ENCODE measurements at places on chromosomes 2 and 18.

- no peak for DNase-seq
Measured at GRCh38 chr2:119419065-119419464, 12.6 kb upstream of the TMEM37 start.

- DNase-seq: no peak
Measured at GRCh38 chr18:24378598-24378997, 19.0 kb downstream of the OSBPL1A start.

DNA sequence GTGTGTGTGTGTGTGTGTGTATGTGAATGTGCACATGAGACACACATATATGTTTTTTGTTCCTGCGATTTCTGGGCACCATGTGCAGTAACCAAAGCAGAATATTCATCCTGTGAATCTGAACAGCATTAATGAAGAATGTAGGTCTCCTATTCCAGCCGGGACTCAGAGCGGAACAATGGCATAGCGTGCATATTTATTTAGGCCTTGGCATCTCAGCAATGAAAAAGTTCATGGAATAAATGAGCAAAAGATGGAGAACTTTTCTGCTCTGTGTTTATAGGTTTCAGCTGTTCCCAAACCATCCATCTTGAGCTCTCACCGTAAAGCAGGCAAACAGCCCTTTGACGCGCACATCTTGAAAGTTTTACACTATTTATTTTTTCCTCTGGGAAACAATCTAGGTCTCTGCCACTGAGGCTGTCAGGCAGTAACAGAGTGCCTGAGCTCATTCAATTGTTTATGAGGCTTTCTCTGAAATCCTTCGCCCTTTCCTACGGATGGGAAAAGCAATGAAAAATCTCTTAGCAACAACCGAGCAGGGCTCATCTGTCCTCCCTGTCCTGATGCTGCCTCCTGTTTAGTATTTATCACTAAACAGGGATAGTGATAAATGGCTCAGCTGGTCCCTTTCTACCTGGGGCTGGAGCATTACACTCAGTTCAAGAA lies 146.2 kb upstream of the MSH6 start:
- DNase-seq: no peak

DNA sequence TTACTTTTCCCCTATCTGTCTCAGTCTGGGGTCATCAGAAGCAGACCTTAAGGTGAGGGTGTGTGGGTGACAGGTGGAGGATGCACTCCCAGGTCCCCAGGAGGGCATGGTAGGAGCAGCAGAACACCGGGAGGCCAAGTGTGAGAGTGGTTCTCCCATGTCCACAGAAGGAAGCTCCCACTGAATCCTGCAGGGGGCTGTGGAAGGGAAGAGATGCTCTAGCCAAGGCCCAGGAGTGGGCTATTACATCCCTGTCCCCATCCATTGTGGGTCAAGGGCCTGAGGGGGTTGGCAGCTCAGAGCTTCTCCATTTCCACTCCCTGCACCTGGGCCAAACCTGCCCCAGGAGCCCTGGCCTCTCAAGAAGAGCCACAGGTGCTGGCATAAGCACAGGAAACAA lies 86.4 kb upstream of the KCNE4 start:
- no peak for DNase-seq

DNA sequence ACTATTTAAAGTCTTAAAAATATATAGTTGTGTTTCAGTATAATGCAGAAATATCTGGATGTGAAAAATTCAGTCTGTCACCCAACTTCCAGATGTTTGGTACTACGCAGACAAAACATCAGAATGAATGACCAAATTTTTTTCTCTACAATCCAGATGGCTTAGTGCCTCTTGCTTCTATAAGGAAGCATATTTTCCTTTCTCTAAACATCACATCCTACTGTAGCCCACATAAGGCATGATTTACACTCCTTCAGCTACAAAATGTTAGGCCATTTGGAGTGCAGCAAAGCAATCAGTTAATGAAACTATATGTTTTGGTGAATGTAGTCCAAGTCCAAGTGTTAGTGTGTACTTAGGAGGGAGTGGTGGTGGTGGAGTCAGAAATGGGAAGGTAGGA lies 162.9 kb upstream of the SIX2 start:
- no peak for DNase-seq

DNA sequence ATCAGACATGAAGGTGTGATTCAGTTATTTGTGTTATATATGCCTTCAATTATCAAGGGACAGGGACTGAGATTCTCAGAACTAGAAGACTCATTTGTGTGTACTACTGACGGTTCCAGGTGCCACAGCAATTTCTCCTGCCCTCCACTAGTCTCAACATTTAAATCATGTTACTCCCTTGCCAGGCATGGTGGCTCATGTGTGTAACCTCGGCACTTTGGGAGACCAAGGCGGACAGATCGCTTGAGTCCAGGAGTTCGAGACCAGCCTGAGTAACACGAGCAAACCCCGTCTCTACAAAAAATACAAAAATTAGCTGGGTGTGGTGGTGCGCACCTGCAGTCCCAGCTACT lies 1.1 kb downstream of the CNDP2 start:
- no peak for DNase-seq

GRCh38 chr18:40108596-40108995 lies 1846.4 kb upstream of the PIK3C3 start:
- DNase-seq: no peak

GRCh38 chr2:227370092-227370491 lies 9.0 kb downstream of the TM4SF20 start:
- DNase-seq: no peak

DNA sequence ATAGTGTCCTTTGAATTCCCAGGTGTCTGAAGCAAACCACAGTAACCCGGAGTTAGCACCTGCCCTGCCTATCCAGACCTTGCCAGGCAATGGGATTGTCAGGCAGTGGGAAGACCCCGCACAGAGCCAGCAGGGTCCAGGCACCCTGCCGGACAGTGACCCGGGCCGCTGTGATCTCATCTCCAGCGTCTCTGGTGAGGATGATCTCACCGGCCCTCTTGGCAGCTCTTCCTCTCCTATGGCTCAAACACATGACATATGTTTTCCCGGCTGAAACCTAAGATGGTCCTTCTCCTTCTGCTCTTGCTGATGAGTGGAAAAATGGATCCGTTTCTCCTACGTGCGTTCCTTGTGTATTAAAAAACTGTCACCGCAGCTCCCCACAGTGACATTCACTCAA lies 75.1 kb downstream of the ACOXL start:
- no peak for DNase-seq

DNA sequence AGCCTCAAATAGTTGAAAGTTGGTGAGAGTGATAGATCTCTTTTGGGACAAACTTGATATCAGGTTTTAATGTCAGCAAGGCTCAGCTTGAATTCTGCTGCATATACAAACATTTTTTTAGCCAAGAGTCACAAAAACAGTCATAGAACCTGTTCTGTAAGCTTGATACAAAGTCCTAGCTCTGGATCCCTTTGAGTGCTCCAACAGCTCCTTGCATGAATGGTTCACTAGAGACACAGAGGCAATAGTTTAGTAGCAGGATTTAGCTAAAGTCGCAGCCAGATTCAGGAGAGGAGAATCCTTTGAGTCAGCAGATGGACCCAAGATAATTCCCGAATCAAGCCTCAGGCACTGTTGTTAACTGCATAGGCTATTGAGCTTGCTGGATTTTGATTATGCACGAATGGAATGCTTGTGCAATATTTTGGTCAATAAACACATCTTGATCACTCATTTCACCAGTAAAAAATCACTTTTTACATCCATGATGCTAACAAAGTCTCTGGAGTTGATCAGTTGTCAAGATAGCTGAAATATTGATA lies 148.6 kb downstream of the KLHL14 start:
- DNase-seq: no peak

- no peak for DNase-seq
Measured at GRCh38 chr18:49865401-49865800, 52.1 kb upstream of the ACAA2 start.

DNA sequence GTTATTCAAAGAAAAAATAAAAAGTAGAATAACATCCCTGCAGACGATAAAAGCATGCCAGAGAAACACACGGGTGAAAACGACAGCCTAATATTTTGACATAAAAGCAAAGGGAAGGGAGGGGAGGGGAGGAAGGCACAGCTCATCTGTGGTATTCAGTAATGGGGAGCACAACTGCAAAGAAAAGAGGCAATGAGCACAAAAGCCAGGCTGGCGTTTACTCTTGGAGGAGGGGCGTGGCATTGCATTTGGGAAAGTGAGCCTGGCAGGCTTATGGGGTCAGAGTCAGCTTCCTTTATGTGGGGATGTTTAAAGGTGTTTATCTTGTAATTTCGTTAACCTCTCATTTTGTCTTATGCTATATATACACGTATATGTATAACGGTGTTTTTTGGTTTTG lies 53.2 kb downstream of the STEAP3 start:
- no peak for DNase-seq

GRCh38 chr2:235378944-235379343 lies 114.9 kb upstream of the AGAP1 start:
- no peak for DNase-seq

DNA sequence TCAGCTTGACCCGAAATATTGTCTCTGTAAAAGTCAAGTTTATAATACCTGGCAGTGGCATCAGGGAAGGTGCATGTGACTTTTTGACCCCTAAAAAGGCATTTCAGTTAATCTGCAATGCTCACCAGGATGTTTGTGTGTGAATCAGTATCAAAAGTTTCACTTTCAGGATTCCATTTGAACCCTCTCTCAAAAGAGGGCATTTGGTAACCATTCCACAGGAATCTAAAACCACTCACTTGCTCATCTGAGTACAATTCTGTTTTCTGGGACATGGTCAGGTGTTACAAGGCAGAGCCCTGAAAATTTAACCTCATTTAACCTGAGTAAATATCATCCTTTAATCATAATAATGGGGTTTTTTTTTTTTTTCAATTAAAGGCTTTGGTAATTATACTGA lies 77.9 kb upstream of the KLF7 start:
- DNase-seq: no peak

- DNase-seq: no peak
Measured at GRCh38 chr2:8569332-8569930, 112.4 kb upstream of the ID2 start.

- DNase-seq: no peak
Measured at GRCh38 chr2:174856447-174856846, 92.2 kb upstream of the CHRNA1 start.

GRCh38 chr2:205702576-205702975 lies 20.3 kb downstream of the NRP2 start:
- no peak for DNase-seq

GRCh38 chr2:1947316-1947715 lies 203.0 kb upstream of the PXDN start:
- no peak for DNase-seq

DNA sequence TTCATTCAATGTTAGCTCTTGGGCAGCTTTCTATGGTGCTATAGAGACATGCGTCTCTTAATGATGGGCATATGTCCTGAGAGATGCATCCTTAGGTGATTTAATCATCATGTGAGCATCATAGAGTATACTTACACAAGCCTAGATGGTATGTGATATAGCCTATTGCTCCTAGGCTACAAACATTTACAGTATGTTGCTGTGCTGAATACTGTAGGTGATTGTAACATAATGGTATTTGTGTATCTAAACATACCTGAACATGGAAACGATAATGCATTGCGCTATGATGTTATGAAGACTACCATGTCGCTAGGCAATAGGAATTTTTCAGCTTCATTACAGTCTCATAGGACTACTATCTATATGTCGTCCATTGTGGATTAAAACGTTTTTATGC lies 89.4 kb downstream of the ARHGAP15 start:
- DNase-seq: no peak

GRCh38 chr2:43169099-43169945 lies 57.1 kb downstream of the ZFP36L2 start:
- DNase-seq: no peak

DNA sequence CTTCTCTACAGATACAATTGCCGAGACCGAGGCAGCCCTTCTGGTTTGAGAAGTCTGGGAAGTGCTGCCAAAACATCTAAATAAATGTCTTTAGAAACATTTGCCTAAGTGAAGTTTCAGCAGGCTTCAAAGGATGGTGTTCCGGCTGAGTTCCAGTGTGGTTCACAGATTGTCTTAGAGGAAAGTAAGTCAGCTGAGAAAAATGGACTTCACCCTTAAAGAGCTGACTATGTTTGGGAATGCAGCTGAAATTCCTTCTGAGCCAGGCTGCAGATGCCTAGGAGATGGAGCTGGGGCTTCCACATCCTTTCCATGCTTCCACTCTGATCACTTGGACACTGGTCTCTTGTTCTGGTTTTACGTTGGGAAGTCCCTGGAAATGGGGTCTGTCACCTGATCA lies 83.6 kb downstream of the FHOD3 start:
- no peak for DNase-seq

DNA sequence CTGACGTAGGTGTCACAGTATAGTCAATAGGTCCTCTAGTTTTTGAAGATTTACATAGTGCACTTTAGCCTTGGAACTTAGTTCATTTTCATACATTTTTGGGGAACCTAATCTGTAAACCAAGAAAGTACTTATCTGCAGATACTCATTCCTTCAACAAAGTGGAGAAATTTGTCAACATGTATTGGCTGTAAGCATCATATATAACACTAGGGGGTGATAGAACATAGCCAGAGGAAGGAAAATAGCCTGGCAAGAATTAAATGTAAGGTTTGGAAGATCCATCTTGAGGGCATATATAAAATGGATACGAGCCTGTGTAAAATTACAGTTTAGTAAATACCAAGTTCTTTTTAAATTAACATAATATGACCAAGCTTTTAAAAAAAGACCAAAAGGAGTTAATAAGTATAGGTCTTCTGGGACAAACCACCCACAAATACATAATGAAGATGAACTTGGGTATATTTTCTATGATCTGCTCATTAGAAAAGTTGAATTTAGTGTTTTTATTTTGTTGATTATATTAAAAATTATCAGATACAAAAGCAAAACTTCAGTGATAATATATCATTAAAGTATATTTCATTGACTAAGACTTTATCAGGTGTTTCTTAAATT lies 18.2 kb downstream of the RPL37A start:
- DNase-seq: no peak

GRCh38 chr2:209391776-209392401 lies 32.0 kb upstream of the MAP2 start:
- DNase-seq: no peak

DNA sequence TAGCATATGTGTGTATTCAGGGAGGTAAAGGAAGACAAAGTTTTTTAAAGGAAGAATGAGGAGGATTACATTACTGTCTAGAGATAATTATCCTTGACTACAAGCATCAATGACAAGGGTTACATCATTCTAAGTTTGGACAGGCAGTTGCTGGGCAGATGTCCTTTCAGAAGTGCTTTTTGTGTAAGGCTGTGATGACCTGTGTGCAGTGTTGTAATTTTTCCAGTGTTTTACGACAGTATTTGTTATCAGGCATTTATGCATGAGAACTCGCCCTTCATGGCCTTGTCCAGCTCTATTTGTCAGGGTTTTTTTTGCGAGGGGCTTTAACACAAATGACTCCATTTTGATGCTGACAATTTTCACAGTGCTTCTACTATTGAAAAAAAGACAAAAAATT lies 658.3 kb upstream of the NXPH2 start:
- DNase-seq: no peak

- DNase-seq: no peak
Measured at GRCh38 chr2:173216051-173216450, 138.6 kb upstream of the CDCA7 start.

GRCh38 chr2:106972782-106973181 lies 86.8 kb upstream of the ST6GAL2 start:
- DNase-seq: no peak

- DNase-seq: no peak
Measured at GRCh38 chr18:40493316-40493715, 1461.7 kb upstream of the PIK3C3 start.

- no peak for DNase-seq
Measured at GRCh38 chr18:9890957-9891356, 5.2 kb downstream of the TXNDC2 start.

GRCh38 chr2:164560181-164560792 lies 61.0 kb downstream of the GRB14 start:
- DNase-seq: no peak

GRCh38 chr2:231800493-231801091 lies 14.3 kb downstream of the COPS7B start:
- DNase-seq: no peak

- no peak for DNase-seq
Measured at GRCh38 chr2:78411303-78411702, 614.2 kb upstream of the REG3G start.

Data from nucleus accumbens (tissue), 56 donors.